Activated naive CD8-positive, alpha-beta T cell treated with anti-CD3 and anti-CD28 coated beads, Interleukin-2, amount 10 ng/mL, durations not matched to agents 7 days and 5 days (primary cell): ENCODE measurements at places on chromosomes 3 and 15. TPM values are rescaled to one million over a fixed set of nuclear protein-coding genes. Genes with fewer than 3 reads are reported as not detected.
A peak's percentile ranks its signal among the peaks of the same experiment; 100 is the strongest.

The KNL1 gene
- 43.8 TPM for total RNA-seq

DNA sequence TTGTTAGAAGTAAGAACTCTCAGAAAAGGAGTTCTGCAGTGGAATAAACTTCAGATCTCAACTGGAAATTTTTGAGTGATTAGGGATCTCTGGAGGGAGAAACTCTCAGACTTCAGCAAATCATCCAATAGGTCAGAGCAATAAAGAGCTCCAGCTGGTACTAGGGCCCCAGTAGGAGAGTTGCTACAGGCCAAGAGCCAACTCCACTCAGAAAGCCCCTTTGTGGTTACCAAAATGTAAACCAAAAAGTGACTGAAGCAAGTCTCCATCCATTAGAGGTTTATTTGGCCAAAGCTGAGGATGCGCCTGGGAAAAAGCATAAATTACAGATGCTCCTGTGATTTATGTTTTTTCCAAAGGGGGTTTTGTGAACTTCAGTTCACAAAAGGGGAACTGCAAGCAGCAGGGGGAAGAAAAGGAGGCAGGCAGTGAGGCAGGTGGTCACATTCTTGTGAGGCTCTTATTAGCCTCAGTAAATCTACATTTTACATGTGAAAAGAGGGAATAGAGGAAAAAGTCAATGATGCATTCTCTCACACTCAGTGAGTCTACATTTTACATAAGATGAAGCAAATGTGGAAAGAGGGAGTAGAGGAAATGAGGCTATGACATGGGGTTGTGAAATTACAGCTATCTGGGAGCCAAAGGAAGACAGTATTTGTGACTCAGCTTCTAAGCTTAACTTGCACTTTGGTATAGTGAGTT lies 92.4 kb upstream of the DAZL start:
- H3K27me3 ChIP-seq = peaks cover 2% of the 10 kb centered on the region
- H3K4me1 ChIP-seq = peaks cover 6% of the 10 kb centered on the region
- no peaks in the 10 kb centered on the region for H3K36me3 ChIP-seq
- DNase-seq = no peak

DNA sequence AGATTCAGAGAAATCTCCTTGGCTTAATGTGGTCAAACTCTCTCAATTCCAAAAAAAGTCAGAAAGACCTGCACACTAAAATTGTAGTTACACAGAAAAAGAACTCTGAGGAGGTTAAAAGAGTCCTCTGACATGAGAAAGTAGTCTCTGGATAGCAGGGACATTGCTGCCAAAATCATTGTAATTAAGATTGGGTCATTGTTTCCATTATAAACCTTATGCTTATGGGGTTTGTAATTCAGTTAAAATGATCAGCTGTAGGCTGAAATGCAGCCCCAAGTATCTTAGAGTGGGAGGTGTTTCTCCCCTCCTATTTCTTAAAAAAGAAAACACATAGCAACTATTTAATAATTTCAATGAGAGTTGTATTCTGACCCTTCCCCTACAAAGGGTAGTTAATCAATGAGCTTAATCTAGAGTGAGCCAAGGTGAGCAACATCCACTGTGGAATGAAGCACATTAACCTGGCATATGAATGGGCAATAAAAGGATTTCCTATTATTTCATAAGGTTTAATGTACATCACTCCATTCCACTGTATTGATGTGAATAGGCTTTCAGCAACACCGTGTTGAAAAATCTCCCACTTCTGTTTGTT lies 406.9 kb downstream of the TIGIT start:
- H3K36me3 ChIP-seq = no peaks in the 10 kb centered on the region
- H3K27ac ChIP-seq = no peak overlapping the region
- peaks cover under 1% of the 10 kb centered on the region for H3K4me1 ChIP-seq

GRCh38 chr15:35757765-35758164 lies 211.8 kb upstream of the DPH6 start:
- H3K4me1 ChIP-seq = no peaks in the 10 kb centered on the region
- no peak overlapping the region for H3K27ac ChIP-seq
- peaks cover 6% of the 10 kb centered on the region for H3K27me3 ChIP-seq
- no peak overlapping the region for H3K4me3 ChIP-seq
- H3K36me3 ChIP-seq = no peaks in the 10 kb centered on the region

- no peak overlapping the region for H3K4me3 ChIP-seq
- H3K36me3 ChIP-seq = no peaks in the 10 kb centered on the region
- DNase-seq = no peak
These were observed 46.4 kb upstream of the TRA2B start for GRCh38 chr3:185984203-185984602.

The C2CD4A gene
- not detected for total RNA-seq

GRCh38 chr15:71662306-71662705 lies 148.0 kb upstream of the NR2E3 start:
- no peak for DNase-seq
- no peaks in the 10 kb centered on the region for H3K36me3 ChIP-seq
- no peaks in the 10 kb centered on the region for H3K4me1 ChIP-seq
- no peak overlapping the region for H3K27ac ChIP-seq

The PIGZ gene
- total RNA-seq = 1.4 TPM

- no peak overlapping the region for H3K4me3 ChIP-seq
- no peak for DNase-seq
- H3K36me3 ChIP-seq = no peaks in the 10 kb centered on the region
- no peaks in the 10 kb centered on the region for H3K4me1 ChIP-seq
These were observed 166.6 kb upstream of the MCTP2 start for GRCh38 chr15:94064676-94065313.

DNA sequence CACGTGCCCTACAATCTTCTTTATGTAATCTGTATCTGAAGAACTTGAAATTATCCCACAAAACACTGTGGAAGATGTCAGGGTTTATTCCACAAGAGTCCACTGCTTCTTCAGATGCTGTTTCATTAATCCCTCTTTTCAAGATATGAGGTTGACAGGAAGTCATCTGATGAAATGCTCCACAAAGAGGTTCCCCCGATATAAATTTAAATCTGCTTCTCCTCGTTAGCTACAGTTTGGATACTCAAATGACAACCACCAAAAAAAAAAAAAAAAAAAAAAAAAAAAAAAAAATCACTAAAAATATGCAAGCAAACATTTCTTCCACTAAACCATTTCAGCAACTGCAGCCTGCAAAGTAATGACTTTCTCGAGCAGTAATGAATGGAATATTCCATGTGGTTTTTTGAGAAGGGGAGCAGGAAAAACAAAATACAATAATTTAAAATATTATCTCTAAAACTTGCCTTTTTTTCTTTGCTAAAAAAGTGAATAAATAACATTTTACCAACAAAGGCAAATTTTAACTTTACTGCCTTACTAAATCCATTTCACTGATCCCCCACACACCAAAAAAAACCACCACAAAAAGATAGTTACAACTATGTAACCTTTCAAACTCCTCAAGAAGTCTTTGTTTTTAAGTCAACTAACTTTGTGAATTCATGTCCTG lies 37.8 kb downstream of the DLG1 start:
- no peaks in the 10 kb centered on the region for H3K27me3 ChIP-seq
- peaks cover 2% of the 10 kb centered on the region for H3K36me3 ChIP-seq
- peaks cover 11% of the 10 kb centered on the region for H3K4me1 ChIP-seq
- DNase-seq = no peak
- H3K4me3 ChIP-seq = no peak overlapping the region

DNA sequence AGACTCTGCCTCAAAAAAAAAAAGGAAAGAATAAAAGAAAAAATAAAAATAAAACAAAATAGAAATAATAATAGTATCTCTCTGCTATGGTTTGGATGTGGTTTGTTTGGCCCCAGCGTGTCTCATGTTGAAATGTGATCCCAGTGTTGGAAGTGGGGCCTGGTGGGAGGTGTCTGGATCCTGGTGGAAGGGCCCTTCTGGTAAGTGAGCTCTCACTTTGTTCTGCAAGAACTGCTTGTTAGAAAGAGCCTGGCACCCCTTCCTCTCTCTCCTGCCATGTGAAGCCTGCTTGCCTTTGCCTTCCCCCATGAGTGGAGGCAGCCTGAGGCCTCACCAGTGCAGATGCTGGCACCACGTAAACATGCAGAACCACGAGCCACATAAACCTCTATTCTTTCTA lies 26.3 kb downstream of the TMEM44 start:
- H3K36me3 ChIP-seq = no peaks in the 10 kb centered on the region
- no peaks in the 10 kb centered on the region for H3K27me3 ChIP-seq
- H3K27ac ChIP-seq = no peak overlapping the region
- H3K4me3 ChIP-seq = no peak overlapping the region

The ARGFX gene
- total RNA-seq = not detected

GRCh38 chr3:130761730-130762311 lies 15.2 kb upstream of the PIK3R4 start:
- no peak for DNase-seq
- H3K27me3 ChIP-seq = peaks cover 10% of the 10 kb centered on the region
- H3K27ac ChIP-seq = no peak overlapping the region
- H3K4me1 ChIP-seq = peaks cover 13% of the 10 kb centered on the region
- no peak overlapping the region for H3K4me3 ChIP-seq

GRCh38 chr3:177212278-177212610 lies 15.0 kb upstream of the TBL1XR1 start:
- H3K4me1 ChIP-seq = peaks cover 7% of the 10 kb centered on the region
- H3K4me3 ChIP-seq = no peak overlapping the region
- H3K27me3 ChIP-seq = no peaks in the 10 kb centered on the region
- no peak for DNase-seq
- H3K36me3 ChIP-seq = no peaks in the 10 kb centered on the region

The GCSAM gene
- total RNA-seq = 11.8 TPM

GRCh38 chr3:196726788-196727675 lies 12.6 kb upstream of the PAK2 start:
- H3K4me1 ChIP-seq = peaks cover 7% of the 10 kb centered on the region
- no peak overlapping the region for H3K27ac ChIP-seq
- no peak for DNase-seq
- no peak overlapping the region for H3K4me3 ChIP-seq
- H3K36me3 ChIP-seq = peaks cover 49% of the 10 kb centered on the region
- no peaks in the 10 kb centered on the region for H3K27me3 ChIP-seq

DNA sequence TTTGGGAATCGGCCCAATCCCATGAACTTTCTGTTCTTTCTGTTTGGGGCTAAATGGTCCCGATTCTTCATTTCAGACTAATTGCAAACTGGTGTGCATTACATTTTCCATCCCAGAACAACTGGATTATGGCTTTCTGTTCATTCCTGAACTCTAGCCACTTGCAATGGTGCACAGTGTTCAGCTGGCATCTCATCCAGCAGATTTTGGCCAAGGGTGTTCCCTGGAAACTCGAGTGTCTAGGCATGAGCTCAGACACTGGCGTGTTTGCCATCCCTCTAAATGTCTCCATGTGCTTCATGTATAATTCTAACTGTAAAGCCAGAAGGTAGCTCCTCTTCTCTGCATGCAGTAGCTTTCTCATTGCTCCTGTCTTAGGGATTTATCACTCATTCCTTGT lies 97.1 kb upstream of the MYZAP start:
- no peak overlapping the region for H3K27ac ChIP-seq
- no peaks in the 10 kb centered on the region for H3K36me3 ChIP-seq
- no peak overlapping the region for H3K4me3 ChIP-seq
- peaks cover 3% of the 10 kb centered on the region for H3K4me1 ChIP-seq
- peaks cover 25% of the 10 kb centered on the region for H3K27me3 ChIP-seq

The SNX22 gene
- 0.80 TPM for total RNA-seq

- H3K36me3 ChIP-seq = no peaks in the 10 kb centered on the region
- no peak for DNase-seq
- no peak overlapping the region for H3K4me3 ChIP-seq
- H3K27me3 ChIP-seq = no peaks in the 10 kb centered on the region
These were observed 476.8 kb downstream of the AGBL1 start for GRCh38 chr15:86556396-86557017.

- no peak for DNase-seq
- peaks cover 18% of the 10 kb centered on the region for H3K4me1 ChIP-seq
- no peak overlapping the region for H3K4me3 ChIP-seq
- H3K36me3 ChIP-seq = peaks cover 1% of the 10 kb centered on the region
- H3K27me3 ChIP-seq = no peaks in the 10 kb centered on the region
- H3K27ac ChIP-seq = no peak overlapping the region
These were observed 45.3 kb downstream of the CAPN3 start for GRCh38 chr15:42404461-42405235.

DNA sequence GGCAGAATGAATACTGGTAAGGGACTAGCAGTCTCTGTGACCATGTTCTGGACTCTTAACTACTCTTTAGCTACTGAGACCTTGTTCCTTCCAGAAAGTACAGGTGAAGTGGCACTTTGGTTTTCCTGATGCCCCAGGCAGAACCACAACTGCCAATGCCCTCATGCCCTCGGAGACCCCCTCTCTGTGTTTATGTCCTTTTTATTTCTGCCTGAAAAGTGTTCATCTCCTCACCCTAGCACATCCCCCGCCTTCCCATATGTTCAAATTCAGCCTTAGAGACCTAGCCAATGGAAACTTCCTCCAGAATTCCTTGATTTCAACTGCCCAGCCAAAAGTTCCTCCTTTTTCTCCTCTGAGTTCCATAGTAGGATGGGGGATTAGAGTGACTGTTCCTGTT lies 23.3 kb upstream of the RASGRF1 start:
- no peak for DNase-seq
- no peak overlapping the region for H3K27ac ChIP-seq
- H3K4me3 ChIP-seq = no peak overlapping the region
- H3K4me1 ChIP-seq = no peaks in the 10 kb centered on the region

The NOX5 gene
- 0.06 TPM for total RNA-seq

GRCh38 chr3:67692621-67693020 lies 38.2 kb upstream of the SUCLG2 start:
- H3K4me1 ChIP-seq = peaks cover 3% of the 10 kb centered on the region
- no peak for DNase-seq
- H3K4me3 ChIP-seq = no peak overlapping the region
- H3K27ac ChIP-seq = no peak overlapping the region

GRCh38 chr15:74278207-74278606 lies 42.1 kb downstream of the CCDC33 start:
- no peaks in the 10 kb centered on the region for H3K36me3 ChIP-seq
- H3K27ac ChIP-seq = no peak overlapping the region
- H3K4me3 ChIP-seq = no peak overlapping the region
- no peaks in the 10 kb centered on the region for H3K4me1 ChIP-seq
- peaks cover 11% of the 10 kb centered on the region for H3K27me3 ChIP-seq

The CLDN1 gene
- total RNA-seq = not detected

GRCh38 chr3:100033184-100033583 lies 81.1 kb downstream of the FILIP1L start:
- H3K27me3 ChIP-seq = no peaks in the 10 kb centered on the region
- no peak for DNase-seq
- H3K4me1 ChIP-seq = peaks cover 3% of the 10 kb centered on the region
- H3K36me3 ChIP-seq = peaks cover 9% of the 10 kb centered on the region

GRCh38 chr3:30435861-30436331 lies 170.5 kb upstream of the TGFBR2 start:
- no peak for DNase-seq
- H3K27me3 ChIP-seq = no peaks in the 10 kb centered on the region
- H3K27ac ChIP-seq = peak overlapping the region; percentile 66
- H3K4me1 ChIP-seq = peaks cover 21% of the 10 kb centered on the region

DNA sequence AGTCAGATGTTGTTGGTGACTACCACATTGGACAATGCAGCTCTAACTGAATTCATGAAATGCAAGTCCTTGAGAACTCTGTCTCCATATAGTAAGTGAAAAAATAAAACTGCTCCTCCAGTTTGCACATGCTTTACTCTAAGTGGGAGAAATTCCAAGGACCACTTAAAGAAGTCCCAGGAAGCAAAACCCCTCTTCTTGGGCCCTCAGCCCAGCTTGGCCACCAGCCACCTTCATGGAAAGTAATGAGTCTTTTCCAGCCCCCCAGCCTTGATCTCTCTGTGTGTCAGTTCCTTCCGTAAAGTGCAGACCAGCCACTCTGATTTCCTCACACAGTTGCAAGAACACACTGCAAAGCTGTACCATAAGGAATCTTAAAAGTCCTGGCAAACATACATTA lies 34.5 kb downstream of the DAPK2 start:
- no peak for DNase-seq
- H3K27me3 ChIP-seq = no peaks in the 10 kb centered on the region
- no peaks in the 10 kb centered on the region for H3K36me3 ChIP-seq
- H3K27ac ChIP-seq = no peak overlapping the region
- no peak overlapping the region for H3K4me3 ChIP-seq

- no peak overlapping the region for H3K4me3 ChIP-seq
- H3K27me3 ChIP-seq = peaks cover 3% of the 10 kb centered on the region
- peaks cover 10% of the 10 kb centered on the region for H3K36me3 ChIP-seq
- no peak for DNase-seq
These were observed 17.7 kb downstream of the SLC35G2 start for GRCh38 chr3:136836511-136837156.

The PIGB gene
- 26.1 TPM for total RNA-seq
